CD8-positive, alpha-beta T cell (primary cell): ENCODE measurements at places on chromosomes 4 and X. TPM values are rescaled to one million over a fixed set of nuclear protein-coding genes. Genes with fewer than 3 reads are reported as not detected.

DNA sequence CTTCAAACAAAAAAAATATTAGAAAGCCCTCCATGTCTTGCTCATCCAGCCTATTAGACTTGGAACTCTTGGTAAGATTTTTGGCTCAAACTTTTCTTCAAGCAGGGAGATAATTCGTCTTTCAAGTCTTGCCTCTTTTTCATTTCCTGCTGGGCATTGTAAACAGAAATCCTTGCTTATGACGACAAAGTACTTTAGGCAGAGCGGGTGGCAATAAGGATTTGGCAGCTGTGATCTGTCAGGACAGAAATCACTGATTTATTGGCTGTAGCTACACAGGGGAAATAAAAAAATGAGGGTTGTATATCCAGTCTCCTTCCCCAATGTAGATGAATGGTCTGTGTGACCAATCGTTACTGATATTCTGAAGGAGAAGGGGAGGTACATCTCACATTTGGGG, 121.6 kb downstream of the SLC4A4 start:
- DNase-seq: no peak

CT45A2 gene
- not detected for total RNA-seq

FAM47A gene
- total RNA-seq: not detected

DUSP9 gene
- not detected for total RNA-seq

ESX1 gene
- total RNA-seq: not detected

PDGFC gene
- not detected for total RNA-seq
